ENCODE measurements at places on chromosomes 16 and 17.

GRCh38 chr17:14205380-14205779, 31.3 kb downstream of the CDRT15 start:
- DNase-seq, result no peak

DNA sequence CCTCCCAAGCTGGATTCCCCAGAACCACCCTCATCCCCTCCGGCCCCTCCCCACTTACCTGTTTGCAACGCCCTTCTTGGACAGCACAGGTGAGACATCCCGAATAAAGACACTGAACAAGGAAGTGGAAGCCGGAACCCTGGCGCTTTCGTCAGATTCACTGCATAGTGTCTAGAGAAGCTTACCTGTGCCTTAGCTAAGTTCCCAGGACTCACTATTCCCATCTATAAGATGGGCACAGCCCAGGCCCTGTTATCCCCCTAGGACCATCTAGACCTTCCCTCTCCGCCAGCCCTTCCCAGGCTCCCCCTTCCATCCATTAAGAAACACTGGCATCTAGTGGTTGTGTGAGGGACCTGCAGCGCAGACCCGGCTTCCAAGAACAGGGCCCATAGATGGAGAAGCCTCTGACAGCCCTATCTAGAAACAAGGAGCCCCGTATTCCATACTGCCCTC, 26.9 kb upstream of the RPL38 start:
- no peak for DNase-seq

DNA sequence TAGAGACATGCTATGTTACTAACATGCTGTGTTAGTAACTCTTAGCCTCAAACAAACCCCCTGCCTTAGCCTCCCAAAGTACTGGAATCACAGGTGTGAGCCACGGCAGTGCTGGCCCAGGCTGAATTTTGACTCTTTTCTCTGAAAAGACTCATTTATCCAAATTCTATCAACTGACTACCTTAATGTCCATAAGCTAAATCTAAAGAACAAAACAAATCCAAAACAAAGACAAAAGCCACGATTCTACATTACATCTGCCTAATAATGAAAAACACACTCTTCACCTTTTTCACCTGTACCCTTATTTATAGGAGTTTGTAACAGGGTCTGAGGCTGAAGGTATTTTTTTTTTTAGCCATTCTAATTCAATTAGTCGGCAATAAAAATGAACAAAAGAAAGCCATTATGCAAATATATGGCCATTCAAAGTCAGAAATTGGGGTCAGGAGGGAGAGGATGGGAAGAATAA, 432.5 kb downstream of the RBFOX1 start:
- DNase-seq, result no peak

GRCh38 chr16:23953476-23953875, 117.7 kb downstream of the PRKCB start:
- DNase-seq, result no peak

Data from GM06990 (cell line).